ENCODE measurements at places on chromosomes 12 and 14.

GRCh38 chr12:118098911-118099671 is 4.7 kb downstream of the VSIG10 start:
- DNase-seq, result no peak

GRCh38 chr12:57518920-57519795 is 1.2 kb downstream of the DDIT3 start:
- no peak for DNase-seq

DNA sequence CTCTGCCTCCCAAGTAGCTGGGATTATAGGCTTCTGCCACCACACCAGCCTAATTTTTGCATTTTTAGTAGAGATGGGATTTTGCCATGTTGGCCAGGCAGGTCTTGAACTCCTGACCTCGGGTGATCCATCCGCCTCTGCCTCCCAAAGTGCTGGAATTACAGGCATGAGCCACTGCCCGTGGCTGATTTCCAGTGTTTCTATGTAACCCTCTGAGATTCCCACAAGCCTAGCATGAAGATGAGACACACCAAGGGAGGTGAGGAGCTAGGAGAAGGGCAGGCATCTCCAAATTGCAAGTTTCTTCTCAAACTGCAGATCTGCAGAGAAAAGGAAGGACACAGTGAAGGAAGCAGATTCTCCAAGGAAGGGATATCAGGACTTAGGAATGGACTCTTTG is 125.0 kb downstream of the CACNA1C start:
- DNase-seq, result no peak

GRCh38 chr14:87002776-87003175 is 990.2 kb downstream of the GALC start:
- DNase-seq, result no peak

DNA sequence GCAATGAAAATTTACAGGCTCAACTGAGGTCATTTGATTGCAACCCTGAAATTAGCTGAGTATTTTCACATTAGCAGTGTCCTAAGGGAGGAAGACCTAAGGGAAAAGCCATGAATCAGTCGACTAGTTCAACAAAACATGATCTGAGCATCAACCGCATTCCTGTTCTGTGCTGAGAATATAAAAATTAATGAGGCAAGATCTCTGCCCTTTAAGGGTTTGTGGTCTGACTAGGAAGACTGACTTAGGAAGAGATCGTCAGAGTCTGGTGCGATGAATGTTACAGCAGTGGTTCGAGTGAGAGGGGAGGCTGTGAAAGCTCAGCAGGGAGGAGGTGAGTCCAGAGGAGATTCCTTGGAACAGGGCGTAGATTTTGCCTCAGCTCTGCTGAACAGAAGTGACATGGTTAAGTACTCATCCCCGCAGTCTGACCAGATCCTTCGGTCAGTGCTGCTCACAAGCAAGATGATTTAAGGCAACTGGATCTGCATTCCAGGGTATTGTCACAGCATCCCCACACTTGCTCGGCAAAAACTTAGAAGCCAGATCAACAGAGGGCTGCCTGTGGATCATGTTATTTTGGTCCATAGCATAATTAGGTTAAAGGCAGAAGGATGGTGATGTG is 49.6 kb downstream of the BMAL2 start:
- no peak for DNase-seq

DNA sequence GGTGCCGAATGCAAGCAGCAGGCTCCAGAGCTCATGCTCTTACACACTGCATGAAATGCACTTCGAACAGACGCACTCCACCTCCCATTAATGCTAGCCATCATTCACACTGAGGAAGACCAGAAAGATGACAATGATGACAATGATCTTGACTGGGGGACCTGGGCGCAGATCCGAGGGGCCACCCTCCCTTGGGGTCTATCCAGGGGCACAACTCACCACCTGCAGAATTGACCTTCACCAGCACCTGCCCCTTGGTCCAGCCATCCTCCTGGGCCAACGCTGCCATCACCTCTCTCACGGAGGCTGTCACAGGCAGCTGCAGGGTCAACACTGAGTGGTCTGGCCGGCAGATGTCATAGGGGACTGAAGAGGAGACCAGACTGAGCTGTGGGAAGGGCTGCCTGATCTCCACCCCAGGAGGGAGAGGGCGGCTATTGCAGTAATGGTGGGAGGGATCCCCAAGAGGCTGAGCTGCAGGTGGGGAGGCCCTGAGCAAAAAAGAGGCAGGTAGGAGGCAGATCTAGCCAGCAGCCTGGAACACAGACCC is 15.3 kb downstream of the RAPGEF3 start:
- no peak for DNase-seq

DNA sequence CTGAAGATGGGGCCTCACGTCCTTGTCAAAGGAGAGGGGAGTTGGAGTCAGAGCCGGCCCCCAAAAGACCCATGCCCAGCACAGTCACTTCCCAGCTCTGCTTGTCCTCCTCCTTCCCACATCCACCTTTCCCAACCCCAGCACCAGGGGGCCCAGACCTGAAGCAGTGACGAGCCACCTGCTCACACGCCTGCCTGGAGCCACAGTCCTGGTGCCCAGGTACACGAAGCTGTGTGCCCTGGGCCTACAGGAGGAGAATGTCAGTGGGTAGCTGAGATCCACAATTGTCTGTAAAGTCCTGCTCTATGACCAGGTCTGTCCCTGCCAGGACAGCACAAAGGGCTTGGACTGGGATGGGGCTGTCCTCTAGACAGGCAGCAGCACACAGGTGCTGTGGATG is 126.8 kb upstream of the PZP start:
- DNase-seq, result no peak

DNA sequence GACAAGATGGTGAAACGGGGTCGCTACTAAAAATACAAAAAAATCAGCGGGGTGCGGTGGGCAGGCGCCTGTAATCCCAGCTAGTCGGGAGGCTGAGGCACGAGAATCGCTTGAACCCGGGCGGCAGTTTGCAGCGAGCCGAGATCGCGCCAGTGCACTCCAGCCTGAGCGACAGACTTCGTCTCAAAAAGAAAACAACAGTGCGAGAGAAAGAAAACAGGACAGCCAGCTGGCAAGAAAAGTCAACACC is 633 bp upstream of the RNU4-2 start:
- no peak for DNase-seq

GRCh38 chr12:79706676-79707075 is 15.9 kb upstream of the PAWR start:
- no peak for DNase-seq

GRCh38 chr14:22512106-22512814 is 76.8 kb downstream of the DAD1 start:
- no peak for DNase-seq

DNA sequence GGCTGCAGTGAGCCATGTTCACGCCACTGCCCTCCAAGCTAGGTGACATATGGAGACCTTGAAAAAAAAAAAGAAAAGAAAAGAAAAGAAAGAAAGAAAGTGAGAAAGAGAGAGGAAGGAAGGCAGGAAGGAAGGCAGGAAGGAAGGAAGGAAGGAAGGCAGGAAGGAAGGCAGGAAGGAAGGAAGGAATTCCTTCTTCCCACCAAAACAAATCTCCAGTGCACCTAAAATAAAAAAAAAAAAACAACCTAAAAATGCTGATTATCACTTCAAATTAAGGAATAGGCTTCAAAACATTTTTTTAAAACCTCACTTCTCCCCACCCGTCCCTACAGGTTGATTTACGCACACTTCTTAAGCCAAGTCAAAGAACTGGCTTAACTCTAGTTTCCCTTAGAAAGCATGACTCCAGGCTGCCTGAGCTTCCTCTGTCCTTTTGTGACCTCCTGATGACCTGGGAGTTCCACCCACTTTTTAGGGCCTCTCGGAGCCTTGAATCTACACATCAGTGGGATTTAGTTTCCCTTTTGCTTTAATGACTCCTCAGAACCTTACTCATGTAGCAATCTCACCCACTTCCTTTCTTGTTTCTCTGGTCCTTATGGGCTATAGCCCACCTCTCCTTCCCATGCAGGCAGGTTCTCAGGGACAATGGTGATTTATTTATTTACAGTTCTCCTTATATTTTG is 18.6 kb downstream of the DUSP6 start:
- no peak for DNase-seq

DNA sequence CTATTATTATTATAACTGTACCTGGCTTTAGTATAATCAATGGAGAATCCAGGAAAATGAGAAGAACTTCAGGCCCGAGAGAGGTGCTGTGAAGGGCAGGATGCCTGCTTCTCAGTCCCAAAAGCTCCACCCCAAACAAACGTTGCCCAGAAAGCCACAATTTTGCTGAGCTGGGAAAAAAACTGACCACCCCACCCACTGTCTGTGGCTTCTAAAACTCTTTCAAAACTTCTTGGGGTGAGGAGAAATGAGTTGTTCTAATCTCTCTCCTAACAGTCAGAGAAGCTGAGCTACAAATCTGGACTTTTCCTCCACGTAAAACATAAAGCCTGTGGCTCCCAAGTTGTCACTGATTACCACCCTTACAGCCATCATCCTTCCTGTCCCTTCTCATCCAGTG is 13.4 kb downstream of the VDR start:
- DNase-seq, result no peak

DNA sequence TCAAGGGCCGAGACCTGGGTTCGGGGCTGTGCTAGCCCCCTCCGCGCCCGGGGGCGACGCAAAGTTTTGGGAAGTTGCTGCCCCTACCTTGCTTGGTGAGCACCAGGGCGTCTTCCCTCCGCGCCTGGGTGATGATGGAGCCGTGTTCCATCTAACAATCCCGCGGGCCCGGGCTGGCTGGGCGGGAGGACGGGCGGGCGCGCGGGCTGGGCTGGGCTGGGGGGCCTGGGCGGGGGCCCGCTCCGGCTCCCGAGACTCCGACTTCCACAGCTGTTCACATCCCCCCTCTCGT is 298 bp downstream of the CTDSP2 start:
- DNase-seq, result no peak

DNA sequence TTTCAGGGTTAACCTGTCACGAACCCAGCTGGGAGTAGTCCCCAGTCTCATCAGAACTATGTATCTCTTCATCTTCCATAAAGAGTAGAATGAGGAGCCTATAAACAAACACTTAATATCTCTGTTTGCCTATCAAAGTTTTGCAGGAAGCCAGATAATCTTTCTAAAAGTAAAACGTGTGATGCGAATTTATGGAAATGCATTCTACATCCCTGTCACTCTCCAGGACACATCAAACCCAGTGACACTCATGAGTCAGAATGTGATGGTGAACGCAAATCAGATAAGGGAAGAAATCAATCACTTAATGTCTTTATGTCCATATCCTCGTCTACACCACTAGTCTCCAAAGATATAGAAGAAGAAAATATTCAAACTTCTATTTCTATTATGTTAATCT is 37.4 kb downstream of the RERG start:
- DNase-seq, result no peak

DNA sequence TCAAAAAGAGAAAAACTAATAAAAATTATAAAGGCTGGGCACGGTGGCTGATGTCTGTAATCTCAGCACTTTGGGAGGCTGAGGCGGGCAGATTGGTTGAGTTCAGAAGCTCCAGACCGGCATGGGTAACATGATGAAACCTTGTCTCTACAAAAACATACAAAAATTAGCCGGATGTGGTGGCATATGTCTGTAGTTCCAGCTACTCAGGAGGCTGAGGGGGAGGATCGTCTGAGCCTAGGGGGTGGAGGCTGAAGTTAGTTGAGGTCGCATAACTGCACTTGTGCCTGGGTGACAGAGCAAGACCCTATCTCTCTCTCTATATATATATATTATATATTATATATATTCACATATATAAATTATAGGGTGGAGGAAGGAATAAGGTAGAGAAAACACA is 32.5 kb upstream of the ANO2 start:
- no peak for DNase-seq

- DNase-seq, result no peak
Observed at GRCh38 chr14:31090883-31091764, 64.9 kb upstream of the STRN3 start.

DNA sequence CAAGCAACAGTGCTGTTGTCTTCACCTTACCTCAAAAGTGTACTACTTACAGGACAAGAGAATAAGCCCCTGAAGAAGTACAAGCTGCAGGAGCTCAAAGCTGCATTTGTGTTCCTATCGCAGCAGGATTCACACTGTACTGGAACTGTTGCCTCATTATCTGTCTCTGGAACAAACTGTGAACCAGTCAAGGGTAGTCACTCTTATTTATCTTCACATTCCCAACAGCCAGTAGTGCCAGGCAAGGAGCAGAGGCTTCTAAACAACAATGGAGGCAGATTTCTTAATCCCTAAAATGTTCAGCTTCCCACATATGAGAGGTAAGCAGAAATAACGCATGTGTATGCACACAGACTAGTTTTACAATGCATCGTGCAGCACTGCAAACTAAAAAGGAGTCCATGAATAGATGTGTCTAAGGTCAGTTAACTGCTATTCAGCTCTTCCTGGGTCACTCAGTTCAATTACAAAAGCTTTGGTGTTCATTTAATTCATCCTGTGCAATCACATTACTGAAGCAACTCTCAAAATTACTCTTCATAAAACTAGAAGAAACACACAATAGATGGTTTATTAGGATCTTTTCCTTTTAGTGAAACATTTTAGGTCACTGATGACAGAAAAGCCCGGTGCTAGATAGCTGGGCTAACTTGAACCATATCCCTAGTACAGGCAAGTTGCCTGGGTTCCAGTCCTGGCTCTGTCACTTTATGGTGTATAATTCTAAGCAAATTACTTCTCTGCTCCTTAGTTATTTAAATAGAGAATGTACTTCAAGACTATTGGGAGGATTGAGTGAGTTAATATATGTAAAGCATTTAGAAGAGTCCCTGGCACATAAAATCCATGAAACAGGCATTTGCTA is 2.7 kb downstream of the APPL2 start:
- no peak for DNase-seq

GRCh38 chr12:59234391-59234790 is 314.1 kb upstream of the LRIG3 start:
- no peak for DNase-seq

GRCh38 chr12:24938341-24938740 is 10.6 kb downstream of the BCAT1 start:
- DNase-seq, result no peak

- DNase-seq, result no peak
Observed at GRCh38 chr12:72304751-72305150, 32.6 kb downstream of the TRHDE start.

- DNase-seq, result no peak
Observed at GRCh38 chr14:63788011-63788933, 60.4 kb upstream of the SGPP1 start.

GRCh38 chr12:131641315-131641714 is 69.6 kb upstream of the SFSWAP start:
- DNase-seq, result no peak

- peak; percentile 60 for DNase-seq
Observed at GRCh38 chr14:65824285-65824977, 411.9 kb downstream of the FUT8 start.

DNA sequence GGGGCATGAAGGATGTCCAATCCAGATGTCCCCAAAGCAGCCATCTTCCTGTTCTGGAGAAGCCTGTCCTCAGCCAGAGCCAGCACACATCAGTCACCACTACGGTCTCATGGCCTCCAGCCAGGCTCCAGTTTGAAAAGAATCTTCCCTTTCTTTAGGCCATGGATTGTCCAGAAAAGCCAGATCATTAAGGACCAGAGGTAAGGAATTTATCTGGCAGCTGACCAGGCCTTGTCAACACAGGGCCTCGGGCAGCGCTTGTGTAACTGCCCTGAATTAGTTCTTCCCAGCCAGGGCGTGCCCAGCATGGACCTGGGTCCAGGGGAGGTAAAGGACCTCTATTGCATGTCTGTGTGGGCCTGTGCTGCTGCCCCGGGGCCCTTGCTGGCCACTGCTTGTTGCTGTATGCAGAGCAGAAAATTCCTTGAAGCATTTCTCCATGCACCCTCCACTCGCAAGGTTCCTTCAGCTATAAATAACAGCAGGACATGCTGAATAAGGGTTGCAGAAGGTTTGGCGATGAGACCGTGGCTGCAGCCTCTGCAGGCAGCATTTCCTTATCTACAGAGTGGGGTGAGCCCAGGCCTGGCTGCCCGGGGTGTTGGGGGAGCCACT is 21.7 kb upstream of the VPS37B start:
- DNase-seq, result no peak

- DNase-seq, result no peak
Observed at GRCh38 chr12:59737725-59738463, 142.1 kb downstream of the SLC16A7 start.

Measured in stimulated activated CD4-positive, alpha-beta T cell treated with anti-CD3 and anti-CD28 coated beads, Interleukin-4, amount 100 ng/mL, for 4 hours (primary cell).